ENCODE measurements at places on chromosomes 2 and 18. TPM values are rescaled to one million over a fixed set of nuclear protein-coding genes. Genes with fewer than 3 reads are reported as not detected.

Gene LYPD6B
- 0.43 TPM for total RNA-seq

Gene STK17B
- 224 TPM for total RNA-seq

Gene REG3A
- not detected for total RNA-seq

Gene CREG2
- not detected for total RNA-seq

Gene NEU4
- not detected for total RNA-seq

Gene FAP
- total RNA-seq, result not detected

Gene SKOR2
- total RNA-seq, result not detected

Gene OSR1
- not detected for total RNA-seq

Gene SLC11A1
- 1.9 TPM for total RNA-seq

Gene STPG4
- not detected for total RNA-seq

Gene NFATC1
- 42.9 TPM for total RNA-seq

Gene RPS27A
- total RNA-seq, result 2,669 TPM

Gene CYB5A
- 43.5 TPM for total RNA-seq

Gene OTX1
- total RNA-seq, result 6.4 TPM

- H3K27ac ChIP-seq, result no peak overlapping the region
- no peak overlapping the region for H3K4me3 ChIP-seq
- no peak for DNase-seq
- H3K27me3 ChIP-seq, result no peaks in the 10 kb centered on the region
- no peaks in the 10 kb centered on the region for H3K4me1 ChIP-seq
Observed at GRCh38 chr2:30990671-30991070, 147.6 kb downstream of the GALNT14 start.

GRCh38 chr2:214378455-214379103 lies 32.3 kb upstream of the VWC2L start:
- H3K27ac ChIP-seq, result no peak overlapping the region
- no peaks in the 10 kb centered on the region for H3K36me3 ChIP-seq
- no peaks in the 10 kb centered on the region for H3K27me3 ChIP-seq

GRCh38 chr2:26557244-26557925 lies 79.5 kb upstream of the OTOF start:
- no peaks in the 10 kb centered on the region for H3K36me3 ChIP-seq
- H3K27ac ChIP-seq, result no peak overlapping the region
- H3K4me3 ChIP-seq, result no peak overlapping the region
- no peaks in the 10 kb centered on the region for H3K27me3 ChIP-seq
- H3K4me1 ChIP-seq, result peaks cover 18% of the 10 kb centered on the region

DNA sequence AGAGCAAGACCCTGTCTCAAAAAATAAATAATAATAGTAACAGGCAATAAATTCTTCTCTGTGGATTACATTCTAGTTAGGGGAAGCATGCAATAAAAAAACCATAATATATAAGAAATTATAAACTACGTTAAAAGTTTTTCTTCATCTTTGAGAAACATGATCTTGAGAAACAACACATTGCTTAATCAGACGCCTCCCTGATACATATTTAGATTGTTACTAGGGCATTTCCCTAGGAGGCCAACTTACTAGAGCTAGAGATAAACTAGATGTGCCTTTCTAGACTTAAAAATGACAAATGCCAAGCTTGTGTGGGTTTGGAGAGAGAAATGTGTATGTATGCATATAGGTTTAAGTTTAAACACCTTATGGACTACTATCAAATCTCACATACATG lies 76.3 kb upstream of the GALNT5 start:
- H3K4me3 ChIP-seq, result no peak overlapping the region
- H3K27ac ChIP-seq, result no peak overlapping the region
- no peak for DNase-seq
- no peaks in the 10 kb centered on the region for H3K36me3 ChIP-seq

GRCh38 chr2:145102706-145103105 lies 582.8 kb upstream of the ZEB2 start:
- no peak overlapping the region for H3K27ac ChIP-seq
- H3K4me3 ChIP-seq, result no peak overlapping the region
- no peak for DNase-seq
- no peaks in the 10 kb centered on the region for H3K36me3 ChIP-seq

- peak overlapping the region; percentile 79 for H3K4me3 ChIP-seq
- H3K27me3 ChIP-seq, result no peaks in the 10 kb centered on the region
- peaks cover 34% of the 10 kb centered on the region for H3K4me1 ChIP-seq
Observed at GRCh38 chr2:61538920-61539520, 864 bp upstream of the XPO1 start.

- no peak for DNase-seq
- H3K4me1 ChIP-seq, result peaks cover 47% of the 10 kb centered on the region
- no peaks in the 10 kb centered on the region for H3K36me3 ChIP-seq
Observed at GRCh38 chr2:109154226-109154625, 25.2 kb downstream of the SH3RF3 start.

- H3K36me3 ChIP-seq, result no peaks in the 10 kb centered on the region
- no peak overlapping the region for H3K27ac ChIP-seq
- no peak overlapping the region for H3K4me3 ChIP-seq
- DNase-seq, result no peak
- no peaks in the 10 kb centered on the region for H3K27me3 ChIP-seq
- peaks cover under 1% of the 10 kb centered on the region for H3K4me1 ChIP-seq
Observed at GRCh38 chr2:5444854-5445253, 247.3 kb upstream of the SOX11 start.

GRCh38 chr2:231294116-231294515 lies 95.7 kb downstream of the ARMC9 start:
- DNase-seq, result no peak
- H3K36me3 ChIP-seq, result no peaks in the 10 kb centered on the region
- H3K4me3 ChIP-seq, result no peak overlapping the region
- H3K27me3 ChIP-seq, result no peaks in the 10 kb centered on the region
- no peak overlapping the region for H3K27ac ChIP-seq

- peak; percentile 80 for DNase-seq
- H3K27ac ChIP-seq, result peak overlapping the region; percentile 70
- no peak overlapping the region for H3K4me3 ChIP-seq
- no peaks in the 10 kb centered on the region for H3K27me3 ChIP-seq
- H3K4me1 ChIP-seq, result peaks cover 51% of the 10 kb centered on the region
Observed at GRCh38 chr2:229856413-229856812, 65.4 kb downstream of the TRIP12 start.

- H3K27ac ChIP-seq, result peak overlapping the region; percentile 87
- DNase-seq, result no peak
- peak overlapping the region; percentile 54 for H3K4me3 ChIP-seq
Observed at GRCh38 chr2:161238265-161238559, 70.0 kb upstream of the PSMD14 start.

- no peaks in the 10 kb centered on the region for H3K36me3 ChIP-seq
- H3K4me1 ChIP-seq, result no peaks in the 10 kb centered on the region
- DNase-seq, result no peak
- no peak overlapping the region for H3K4me3 ChIP-seq
- H3K27ac ChIP-seq, result no peak overlapping the region
- H3K27me3 ChIP-seq, result no peaks in the 10 kb centered on the region
Observed at GRCh38 chr2:53148221-53148620, 619.4 kb upstream of the CHAC2 start.

DNA sequence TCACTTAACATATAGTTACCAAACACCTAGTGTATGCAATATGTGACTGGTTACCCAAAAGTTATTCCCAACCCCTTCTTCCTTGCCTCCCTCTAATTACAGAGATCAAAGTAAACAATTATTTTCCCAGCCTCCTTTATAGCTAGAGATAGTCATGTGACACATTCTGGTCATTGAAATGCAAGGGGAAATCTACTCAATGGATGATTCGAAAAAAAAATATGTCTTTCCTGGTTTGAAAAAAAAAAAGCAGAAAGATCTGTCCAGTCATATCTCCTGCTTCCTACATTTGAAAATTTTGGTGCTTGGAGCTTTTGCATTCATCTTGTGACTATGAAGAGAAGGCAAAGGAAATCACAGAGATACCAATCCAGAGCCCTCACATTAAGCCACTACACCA lies 27.6 kb upstream of the UGP2 start:
- H3K27me3 ChIP-seq, result no peaks in the 10 kb centered on the region
- no peak overlapping the region for H3K4me3 ChIP-seq
- H3K27ac ChIP-seq, result no peak overlapping the region
- no peaks in the 10 kb centered on the region for H3K36me3 ChIP-seq

- H3K4me1 ChIP-seq, result no peaks in the 10 kb centered on the region
- no peak overlapping the region for H3K4me3 ChIP-seq
- no peaks in the 10 kb centered on the region for H3K27me3 ChIP-seq
- no peak overlapping the region for H3K27ac ChIP-seq
- H3K36me3 ChIP-seq, result no peaks in the 10 kb centered on the region
- DNase-seq, result no peak
Observed at GRCh38 chr2:19073522-19073921, 284.9 kb downstream of the OSR1 start.

DNA sequence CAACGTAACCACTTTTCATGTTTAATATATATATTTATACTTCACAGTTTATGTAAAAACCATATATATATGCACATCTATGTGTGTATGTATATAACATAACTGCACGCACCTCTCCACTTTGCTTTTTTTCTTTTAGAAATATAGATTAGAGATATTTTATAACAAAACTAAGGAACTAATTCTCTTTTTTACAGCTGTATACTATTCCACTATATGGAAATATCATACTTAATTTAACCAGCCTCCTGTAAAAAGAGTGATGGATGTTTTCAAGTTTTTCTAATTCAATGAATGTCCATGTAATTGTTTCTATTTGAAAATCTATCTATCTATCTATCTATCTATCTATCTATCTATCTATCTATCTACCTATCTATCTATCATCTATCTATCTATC lies 4.6 kb downstream of the ARHGAP15 start:
- H3K4me3 ChIP-seq, result no peak overlapping the region
- H3K4me1 ChIP-seq, result peaks cover 58% of the 10 kb centered on the region
- no peak for DNase-seq
- H3K36me3 ChIP-seq, result no peaks in the 10 kb centered on the region
- H3K27me3 ChIP-seq, result no peaks in the 10 kb centered on the region
- no peak overlapping the region for H3K27ac ChIP-seq

- no peaks in the 10 kb centered on the region for H3K36me3 ChIP-seq
- H3K4me3 ChIP-seq, result no peak overlapping the region
- H3K4me1 ChIP-seq, result no peaks in the 10 kb centered on the region
- no peaks in the 10 kb centered on the region for H3K27me3 ChIP-seq
- no peak overlapping the region for H3K27ac ChIP-seq
Observed at GRCh38 chr2:76120176-76120575, 409.5 kb upstream of the GCFC2 start.

GRCh38 chr2:240605867-240606743 lies 19.2 kb upstream of the GPR35 start:
- H3K4me1 ChIP-seq, result no peaks in the 10 kb centered on the region
- H3K4me3 ChIP-seq, result no peak overlapping the region
- no peaks in the 10 kb centered on the region for H3K36me3 ChIP-seq

- no peak within 1 kb of the TSS for H3K27ac ChIP-seq
- DNase-seq, result peak; percentile 42
- no peaks in the 10 kb centered on the region for H3K4me1 ChIP-seq
- no peaks in the 10 kb centered on the region for H3K27me3 ChIP-seq
- H3K36me3 ChIP-seq, result no peaks in the 10 kb centered on the region
Observed at GRCh38 chr2:77521931-77522470, at the start of gene LRRTM4. Gene LRRTM4, minus strand, starts transcription at chr2:77522376.

- H3K4me1 ChIP-seq, result 0 out of 2 replicates have a peak, but pooled peaks cover 3% of the 10 kb centered on the region
- H3K27ac ChIP-seq, result no peak overlapping the region
- H3K4me3 ChIP-seq, result no peak overlapping the region
- H3K27me3 ChIP-seq, result no peaks in the 10 kb centered on the region
Observed at GRCh38 chr18:5891854-5892215, 3.5 kb downstream of the TMEM200C start.

GRCh38 chr18:43060020-43060419 lies 55.5 kb downstream of the RIT2 start:
- H3K27me3 ChIP-seq, result no peaks in the 10 kb centered on the region
- H3K27ac ChIP-seq, result no peak overlapping the region
- H3K4me1 ChIP-seq, result no peaks in the 10 kb centered on the region
- H3K4me3 ChIP-seq, result no peak overlapping the region
- no peaks in the 10 kb centered on the region for H3K36me3 ChIP-seq

- H3K4me3 ChIP-seq, result no peak overlapping the region
- H3K27me3 ChIP-seq, result no peaks in the 10 kb centered on the region
- no peak overlapping the region for H3K27ac ChIP-seq
- H3K36me3 ChIP-seq, result no peaks in the 10 kb centered on the region
- no peaks in the 10 kb centered on the region for H3K4me1 ChIP-seq
- no peak for DNase-seq
Observed at GRCh38 chr2:222362336-222362735, 62.0 kb upstream of the SGPP2 start.

DNA sequence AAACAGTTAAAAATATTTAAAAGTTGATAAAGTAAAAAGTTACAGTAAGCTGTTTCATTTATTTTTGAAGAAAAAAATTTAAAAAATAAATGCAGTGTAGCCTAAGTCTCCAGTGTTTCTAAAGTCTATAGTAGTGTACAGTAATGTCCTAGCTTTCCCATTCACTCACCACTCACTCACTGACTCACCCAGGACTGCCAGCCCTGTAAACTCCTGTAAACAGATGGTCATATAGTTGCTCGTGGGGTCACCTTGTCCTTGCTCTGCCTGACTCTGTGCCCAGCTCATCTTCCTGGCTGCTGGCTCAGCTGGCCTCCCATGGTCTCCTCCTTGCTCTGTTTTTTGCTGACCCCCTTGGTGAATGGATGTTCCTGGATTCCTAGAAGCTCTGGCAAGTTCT lies 180.3 kb downstream of the VAPA start:
- H3K4me1 ChIP-seq, result no peaks in the 10 kb centered on the region
- no peaks in the 10 kb centered on the region for H3K27me3 ChIP-seq
- no peak for DNase-seq
- H3K4me3 ChIP-seq, result no peak overlapping the region
- H3K27ac ChIP-seq, result no peak overlapping the region

DNA sequence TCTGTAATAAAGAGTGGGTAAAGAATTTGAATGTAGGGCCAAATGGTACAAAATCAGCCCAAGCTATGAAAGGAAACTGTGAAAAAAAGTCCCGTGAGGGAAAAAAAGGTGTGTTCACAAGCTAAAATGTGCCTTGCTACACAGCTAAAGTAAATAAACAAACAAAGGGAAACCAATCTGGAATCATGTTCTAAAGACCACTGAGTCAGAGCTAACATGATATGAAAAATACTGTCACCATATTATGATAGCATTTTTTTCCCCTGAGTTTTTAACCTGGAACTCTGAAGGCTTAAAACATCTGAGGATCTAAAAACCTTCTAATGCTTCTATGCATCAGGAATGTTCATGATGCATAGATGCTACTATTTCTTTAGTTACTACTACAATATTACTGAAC lies 58.8 kb downstream of the SCN1A start:
- no peak overlapping the region for H3K4me3 ChIP-seq
- DNase-seq, result no peak
- no peaks in the 10 kb centered on the region for H3K36me3 ChIP-seq
- H3K27ac ChIP-seq, result no peak overlapping the region
- H3K4me1 ChIP-seq, result no peaks in the 10 kb centered on the region

GRCh38 chr18:79583984-79584401 lies 95.6 kb upstream of the CTDP1 start:
- no peak for DNase-seq
- no peaks in the 10 kb centered on the region for H3K27me3 ChIP-seq
- H3K4me1 ChIP-seq, result no peaks in the 10 kb centered on the region
- no peaks in the 10 kb centered on the region for H3K36me3 ChIP-seq

DNA sequence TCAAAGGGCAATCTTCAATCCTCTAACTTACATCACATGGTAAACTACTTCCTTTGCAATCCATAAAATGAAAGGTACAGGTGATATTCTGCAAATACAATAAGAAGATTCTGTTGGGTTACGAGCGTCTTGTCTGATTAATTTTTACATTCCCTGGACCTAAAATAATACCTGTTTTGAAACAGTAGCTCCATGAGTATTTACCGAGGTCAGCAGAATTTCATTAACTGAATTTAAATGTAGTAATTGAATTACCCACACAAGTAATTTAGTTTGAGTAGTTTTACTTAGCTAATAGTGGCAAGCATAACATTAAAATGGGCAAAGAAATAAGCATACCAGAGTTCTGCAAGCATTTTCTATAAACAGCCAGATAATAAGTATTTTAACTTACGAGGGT lies 652.0 kb downstream of the DPP10 start:
- DNase-seq, result no peak
- no peaks in the 10 kb centered on the region for H3K36me3 ChIP-seq
- no peaks in the 10 kb centered on the region for H3K4me1 ChIP-seq
- H3K27ac ChIP-seq, result no peak overlapping the region

All from Karpas-422 (cell line).